ENCODE measurements at places on chromosomes 5 and 9. TPM values are rescaled to one million over a fixed set of nuclear protein-coding genes. Genes with fewer than 3 reads are reported as not detected.

- no peak for DNase-seq
These were observed 35.5 kb upstream of the PTCH1 start for GRCh38 chr9:95552255-95552654.

GRCh38 chr9:110997847-110998246 is 40.4 kb downstream of the LPAR1 start:
- DNase-seq = no peak

DNA sequence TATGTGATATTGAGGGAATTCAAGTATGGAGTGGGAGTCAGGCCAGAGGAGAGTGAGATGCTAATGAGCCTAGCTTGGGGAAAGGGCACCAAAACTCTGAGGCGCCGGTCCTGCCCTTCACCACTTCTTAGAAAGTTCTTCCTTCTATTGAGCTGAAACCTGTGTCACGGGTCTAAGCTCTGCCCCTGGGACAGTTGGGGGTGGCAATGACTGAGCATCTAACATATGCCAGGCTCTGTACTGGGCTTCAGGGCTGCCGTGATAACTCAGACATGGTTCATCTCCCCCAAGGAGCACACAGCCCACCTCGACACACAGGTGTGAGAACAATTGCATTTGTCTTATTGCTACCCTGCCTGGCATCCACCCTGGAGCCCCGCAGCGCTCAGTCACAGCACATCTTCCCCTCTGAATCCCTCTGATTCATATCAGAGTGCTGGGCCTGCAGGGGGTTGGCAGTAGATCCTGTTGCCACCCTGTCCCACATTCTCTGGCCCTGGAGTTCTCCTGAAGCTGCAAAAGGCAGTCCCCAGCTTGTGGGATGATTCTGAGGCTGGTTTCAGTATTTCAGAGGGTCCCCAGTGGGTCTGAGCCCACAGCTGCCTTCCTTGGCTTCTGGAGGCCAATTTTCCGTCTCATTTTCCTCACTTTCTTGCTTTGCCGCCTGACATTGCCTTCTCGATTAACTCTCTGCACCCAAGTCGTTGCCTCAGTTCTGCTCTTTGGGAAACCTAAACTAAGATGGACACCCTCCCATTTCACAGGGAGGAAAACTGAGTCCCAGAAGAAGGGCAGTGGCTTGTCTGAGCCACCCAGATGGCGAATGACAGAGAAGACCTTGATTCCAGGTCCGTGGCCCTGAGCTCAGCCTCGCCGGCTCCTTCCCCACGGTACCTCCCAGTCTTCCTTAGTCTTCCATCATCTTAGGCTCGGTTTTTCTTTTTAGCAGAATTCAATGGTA is 42.5 kb downstream of the ALG2 start:
- DNase-seq = no peak

GRCh38 chr9:108331596-108331995 is 524.2 kb downstream of the ACTL7B start:
- no peak for DNase-seq

GRCh38 chr5:72523960-72524582 is 16.9 kb upstream of the ZNF366 start:
- DNase-seq = peak; percentile 69

DNA sequence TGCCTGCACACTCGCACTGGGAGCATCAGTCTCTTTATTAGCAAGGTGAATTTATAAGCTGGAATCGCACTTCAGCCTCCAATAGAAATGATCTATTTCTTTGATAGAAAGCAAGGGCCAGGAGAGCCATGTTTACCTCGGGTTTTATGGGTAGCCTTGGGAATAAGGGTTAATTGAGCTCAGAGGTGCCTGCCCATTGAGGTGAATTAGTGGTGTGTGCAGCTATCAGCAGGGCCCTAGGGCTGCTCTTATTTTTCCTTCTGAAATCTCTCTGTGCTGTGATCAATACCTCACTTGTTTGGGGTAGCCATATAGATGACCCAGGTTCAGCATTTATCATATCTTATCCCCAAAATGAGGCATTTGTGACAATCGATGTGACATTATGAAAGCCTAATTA is 297.8 kb downstream of the EBF1 start:
- DNase-seq = no peak

DNA sequence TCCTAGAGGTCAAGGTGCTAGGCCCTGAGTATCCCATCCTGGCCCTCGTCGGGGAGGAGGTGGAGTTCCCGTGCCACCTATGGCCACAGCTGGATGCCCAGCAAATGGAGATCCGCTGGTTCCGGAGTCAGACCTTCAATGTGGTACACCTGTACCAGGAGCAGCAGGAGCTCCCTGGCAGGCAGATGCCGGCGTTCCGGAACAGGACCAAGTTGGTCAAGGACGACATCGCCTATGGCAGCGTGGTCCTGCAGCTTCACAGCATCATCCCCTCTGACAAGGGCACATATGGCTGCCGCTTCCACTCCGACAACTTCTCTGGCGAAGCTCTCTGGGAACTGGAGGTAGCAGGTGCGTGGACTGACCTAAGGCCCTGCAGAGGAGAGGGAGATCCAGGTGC is 7.9 kb downstream of the BTNL9 start:
- DNase-seq = no peak

DNA sequence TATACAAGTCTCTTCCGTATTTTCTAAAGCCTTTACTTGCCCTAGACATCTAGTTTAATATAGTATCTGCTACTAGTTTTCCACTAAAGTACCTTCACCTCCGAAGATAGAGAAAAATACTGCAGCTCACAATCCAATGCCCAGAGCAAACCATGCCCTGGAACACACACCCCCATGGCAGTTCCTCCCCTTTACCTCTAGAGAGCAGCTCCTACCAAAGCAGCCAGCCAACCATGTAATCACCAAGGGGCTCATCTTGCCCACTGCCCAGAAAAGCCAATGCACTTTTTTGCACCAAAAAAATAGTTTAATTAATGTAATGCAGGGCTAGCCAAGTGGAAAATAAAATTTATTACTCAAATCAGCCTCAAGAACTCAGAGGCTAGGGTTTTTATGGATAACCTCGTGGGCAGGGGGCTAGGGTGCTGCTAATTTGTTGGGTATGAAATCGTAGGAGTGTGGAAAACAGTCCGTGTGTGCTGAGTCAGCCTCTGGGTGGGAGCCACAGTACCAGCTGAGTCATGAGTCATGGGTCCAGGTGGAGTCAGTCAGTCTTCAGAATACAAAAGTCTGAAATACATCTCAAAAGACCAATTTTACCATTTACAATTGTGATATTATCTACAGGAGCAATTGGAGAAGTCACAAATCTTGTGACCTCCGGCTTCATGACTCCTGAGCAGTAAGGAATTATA is 120.1 kb upstream of the ACO1 start:
- DNase-seq = peak; percentile 39

- DNase-seq = no peak
These were observed 4.6 kb downstream of the HTR1A start for GRCh38 chr5:63957617-63958016.

GRCh38 chr9:37908283-37908682 is 4.4 kb upstream of the SLC25A51 start:
- DNase-seq = no peak

- DNase-seq = no peak
These were observed 148.8 kb downstream of the MACIR start for GRCh38 chr5:103407402-103407801.

GRCh38 chr5:142690667-142691066 is 4.8 kb upstream of the FGF1 start:
- no peak for DNase-seq

DNA sequence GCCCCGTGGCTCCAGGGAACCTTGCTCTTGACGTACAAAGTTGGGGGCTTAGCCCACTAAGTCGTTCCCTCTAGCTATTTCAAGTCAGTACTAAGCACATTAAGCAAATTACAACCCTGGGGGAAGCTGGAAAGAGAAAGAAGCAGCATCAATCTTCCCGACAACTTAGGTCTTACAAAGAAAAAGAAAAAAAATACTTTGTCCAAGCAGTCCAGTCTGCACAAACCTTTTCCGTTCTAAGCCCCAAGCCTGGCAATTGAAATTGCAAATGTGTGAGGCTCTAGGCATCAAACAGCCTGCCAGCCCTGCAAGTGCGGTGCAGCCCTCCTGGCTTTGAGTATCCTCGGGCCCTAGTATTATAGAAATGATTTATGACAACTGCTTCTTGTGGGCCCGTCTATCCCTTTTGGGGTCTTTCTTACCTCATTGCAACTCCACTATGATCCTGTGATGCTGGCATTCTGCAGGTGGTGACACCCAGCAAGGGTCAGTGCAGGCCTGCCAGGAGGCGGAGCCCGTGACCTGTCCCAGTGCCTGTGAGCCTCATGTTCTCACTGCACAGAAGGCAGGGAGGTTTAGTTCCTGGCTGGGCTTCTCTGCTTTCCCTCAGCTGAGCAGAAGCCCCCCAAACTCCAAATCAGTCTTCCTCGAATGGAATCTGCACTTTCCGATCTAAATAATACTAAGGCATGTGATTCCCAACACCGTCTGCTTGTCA is 232.3 kb upstream of the IRX2 start:
- DNase-seq = no peak

GRCh38 chr5:179836225-179837019 is 15.7 kb downstream of the SQSTM1 start:
- DNase-seq = peak; percentile 73

DNA sequence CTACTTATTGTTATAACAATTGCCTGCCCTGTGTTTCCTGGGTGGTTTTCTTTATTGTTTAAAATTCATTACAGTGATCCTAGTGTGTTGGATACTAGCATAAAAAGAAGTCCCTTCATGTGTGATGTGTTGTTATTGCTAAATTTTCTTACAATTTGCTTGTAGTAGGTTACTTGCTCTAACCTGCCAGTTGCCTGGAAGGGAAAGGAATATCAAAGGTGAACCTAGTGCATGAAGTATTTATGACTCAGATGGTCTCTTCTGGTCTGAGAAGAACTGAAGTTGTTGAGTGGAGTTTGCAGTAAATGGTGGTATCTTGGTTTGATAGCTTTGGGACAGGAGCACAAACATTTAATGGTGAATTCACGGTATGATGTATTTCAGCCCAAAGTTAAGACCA is 58.0 kb downstream of the SH3GL2 start:
- DNase-seq = no peak

DNA sequence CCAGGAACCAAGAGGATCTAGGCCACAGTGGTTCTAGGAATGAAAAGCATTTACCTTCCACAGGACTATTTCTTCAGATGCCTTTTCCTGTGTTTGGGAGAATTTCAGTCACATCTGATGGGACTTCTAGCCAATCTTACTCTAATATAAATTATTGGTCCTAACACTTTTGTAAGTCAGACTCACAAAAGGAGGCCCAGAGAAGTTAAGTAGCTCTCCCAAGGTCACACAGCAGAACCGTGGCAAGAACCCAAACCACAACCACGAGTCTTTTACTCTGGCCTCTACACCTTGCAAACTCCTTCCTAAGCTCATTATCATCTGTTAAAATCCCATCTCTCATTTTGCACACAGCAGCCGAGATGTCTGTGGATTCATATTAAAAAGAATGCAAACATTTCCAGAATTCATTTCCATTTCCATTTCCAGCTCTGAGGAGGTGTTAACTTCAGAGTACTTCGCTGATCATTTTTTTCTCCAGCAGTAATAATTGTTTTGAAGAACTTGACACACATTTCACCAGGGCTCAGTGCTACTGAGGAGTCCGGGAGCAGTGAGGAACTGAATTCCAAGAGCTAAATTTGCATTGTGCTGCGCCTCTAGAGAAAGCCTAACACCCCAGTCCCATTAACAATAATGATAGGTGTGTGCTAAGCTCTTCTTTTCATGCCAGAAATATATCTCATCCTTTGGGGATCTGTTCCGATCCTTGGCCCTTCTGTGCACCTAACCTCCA is 168.1 kb downstream of the SEMA6A start:
- DNase-seq = no peak

DNA sequence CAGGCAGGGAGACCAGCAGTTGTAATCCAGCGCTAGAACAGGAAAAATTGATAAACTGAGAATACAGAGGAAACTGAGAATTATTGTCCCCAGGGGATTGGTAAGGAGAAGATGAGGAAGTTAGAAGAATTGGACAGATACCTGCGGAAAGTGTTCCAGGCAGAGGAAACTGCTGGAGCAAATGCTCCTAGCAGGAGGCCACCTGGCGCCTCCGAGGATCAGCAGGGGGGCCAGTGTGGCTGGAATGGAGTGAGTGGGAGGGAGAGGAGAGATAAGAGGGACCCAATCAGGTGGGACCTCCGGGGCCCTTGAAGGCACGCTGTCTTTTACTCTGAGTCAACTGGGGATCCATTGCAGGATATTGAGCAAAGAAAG is 695 bp upstream of the ANXA6 start:
- DNase-seq = no peak

- DNase-seq = no peak
These were observed 466.9 kb upstream of the ARRDC3 start for GRCh38 chr5:91850031-91850430.

GRCh38 chr5:109594217-109594616 is 95.5 kb upstream of the MAN2A1 start:
- DNase-seq = no peak

RHOBTB3 gene
- 134 TPM for total RNA-seq

HK3 gene
- 1.6 TPM for total RNA-seq

PCDHB7 gene
- total RNA-seq = 6.9 TPM

KIF4B gene
- total RNA-seq = 0.02 TPM

OR13C8 gene
- not detected for total RNA-seq

LOX gene
- total RNA-seq = 19.2 TPM

MELK gene
- total RNA-seq = 78.6 TPM

ANGPTL2 gene
- total RNA-seq = 8.8 TPM
